ENCODE measurements at places on chromosomes 5 and 9.
A peak's percentile ranks its signal among the peaks of the same experiment; 100 is the strongest.

DNA sequence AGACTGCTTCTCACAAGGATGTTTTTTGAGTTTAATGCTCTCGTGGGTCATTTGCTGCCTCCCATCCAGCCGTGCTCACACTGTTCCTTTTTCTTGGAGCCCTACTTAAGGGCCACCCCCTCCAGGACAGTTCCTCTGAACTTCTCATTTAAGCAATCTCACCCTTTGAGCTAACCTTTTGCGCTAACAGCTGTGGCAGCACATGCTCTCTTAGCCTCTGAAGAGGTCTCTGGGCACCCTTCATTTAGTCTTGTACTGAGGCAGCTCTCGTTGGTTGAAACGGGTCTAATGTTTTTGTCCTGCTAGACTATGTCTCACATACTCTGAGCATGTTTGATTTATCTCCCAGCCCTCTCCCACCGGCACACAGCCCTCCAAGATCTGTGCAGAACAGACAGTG, 11.8 kb downstream of the ALDH1B1 start:
- DNase-seq: no peak

DNA sequence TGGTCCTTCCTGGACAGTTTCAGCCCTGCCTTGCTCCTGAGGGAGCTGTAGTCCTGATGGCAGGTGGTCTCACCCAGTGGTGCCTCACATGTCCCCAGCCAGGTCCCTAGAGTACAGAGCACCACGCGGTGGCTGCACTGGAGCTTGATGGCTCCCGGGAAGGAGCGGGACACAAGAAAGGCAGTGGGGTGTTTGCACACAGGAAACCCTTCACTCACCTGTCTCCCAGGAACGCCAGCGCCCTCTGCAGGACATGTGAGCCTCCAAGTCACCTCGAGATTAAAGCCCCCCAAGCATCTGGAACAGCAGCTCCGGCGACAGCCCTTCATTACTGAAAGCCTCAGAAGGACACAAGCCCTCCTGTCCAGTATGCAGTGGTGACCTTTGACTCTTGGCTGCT, 19.9 kb upstream of the TMEM250 start:
- DNase-seq: peak; percentile 75

DNA sequence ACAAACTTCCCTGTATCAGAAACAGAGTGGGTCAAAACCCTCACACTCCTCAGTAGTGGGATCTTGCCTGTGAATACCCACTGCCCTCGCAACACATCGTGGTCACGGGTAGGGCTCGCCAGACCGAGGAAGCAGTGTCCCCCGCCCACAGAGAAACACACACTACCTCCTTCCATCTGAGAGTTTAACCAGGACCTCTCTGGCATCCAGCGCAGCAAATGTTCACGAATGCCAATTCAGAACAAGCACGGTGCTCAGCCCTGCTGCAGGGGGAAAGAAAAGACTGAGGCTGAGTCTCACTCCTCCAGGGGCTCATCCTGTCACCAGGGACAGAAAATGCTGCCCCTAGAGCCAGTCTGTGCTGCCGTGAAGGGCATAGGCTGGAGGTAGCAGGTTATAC, 42.5 kb upstream of the SYNPO start:
- no peak for DNase-seq

GRCh38 chr5:115840873-115841272, 492 bp downstream of the ATG12 start:
- no peak for DNase-seq

GRCh38 chr5:1951165-1951816, 68.6 kb upstream of the IRX4 start:
- no peak for DNase-seq

DNA sequence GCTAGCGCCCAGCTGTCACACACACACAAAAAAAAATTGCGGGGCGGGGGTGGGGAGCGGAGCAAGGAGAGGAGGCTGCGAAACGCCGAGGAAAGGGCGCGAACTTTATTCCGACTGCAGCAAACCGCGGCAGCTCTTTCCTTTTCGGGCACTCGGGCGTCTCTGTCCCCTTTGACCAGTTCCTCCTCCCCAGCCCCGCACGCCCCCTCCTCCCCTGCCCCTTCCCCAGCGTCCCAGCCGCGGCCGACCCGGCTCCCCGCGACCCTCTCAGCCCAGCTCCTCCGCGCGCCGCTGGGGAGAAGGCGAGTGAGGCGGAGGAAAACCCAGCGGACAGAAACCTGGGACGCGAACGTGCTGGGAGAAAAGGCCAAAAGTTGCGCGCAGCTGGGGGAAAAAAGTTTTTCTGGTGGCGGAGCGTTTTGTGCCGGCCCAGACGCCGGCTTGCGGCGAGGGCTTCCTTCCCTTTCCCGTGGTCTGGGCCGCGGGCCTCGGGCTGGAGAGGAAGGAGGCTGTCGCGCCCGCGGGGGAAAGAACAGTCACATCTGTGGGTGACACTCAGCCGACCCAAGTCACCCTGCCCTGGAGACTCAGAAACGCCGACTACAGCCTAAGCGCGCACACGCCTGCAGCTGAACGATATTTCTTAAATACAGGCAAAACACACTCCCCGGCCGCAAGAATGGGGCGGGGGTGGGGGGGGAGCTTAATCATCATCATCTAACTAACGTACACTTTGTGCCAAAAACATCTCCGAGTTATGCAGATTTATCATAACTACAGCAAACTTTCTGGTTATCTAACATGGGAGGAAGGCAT, 1.1 kb upstream of the BNC2 start:
- no peak for DNase-seq

DNA sequence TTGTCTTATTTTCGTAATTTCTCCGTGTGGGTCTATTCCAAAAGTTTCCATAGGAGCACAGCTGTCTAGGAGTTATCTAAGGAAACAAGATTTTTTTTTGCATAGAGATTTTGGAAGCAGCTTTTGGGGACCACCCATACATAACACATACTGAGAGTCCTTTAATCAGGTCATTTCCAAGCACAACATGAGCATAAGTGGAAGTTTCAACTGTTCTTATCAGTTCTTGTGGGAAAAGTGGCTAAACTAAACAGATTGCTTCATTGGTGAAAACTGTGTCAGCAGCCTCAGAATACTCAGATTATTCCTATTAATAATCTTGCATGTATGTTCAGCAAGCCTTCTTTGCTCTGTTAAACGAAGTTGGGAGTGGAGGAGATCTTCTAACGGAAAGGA, 153.6 kb upstream of the TYRP1 start:
- DNase-seq: no peak

GRCh38 chr5:12095808-12096281, 191.6 kb upstream of the CTNND2 start:
- DNase-seq: no peak

DNA sequence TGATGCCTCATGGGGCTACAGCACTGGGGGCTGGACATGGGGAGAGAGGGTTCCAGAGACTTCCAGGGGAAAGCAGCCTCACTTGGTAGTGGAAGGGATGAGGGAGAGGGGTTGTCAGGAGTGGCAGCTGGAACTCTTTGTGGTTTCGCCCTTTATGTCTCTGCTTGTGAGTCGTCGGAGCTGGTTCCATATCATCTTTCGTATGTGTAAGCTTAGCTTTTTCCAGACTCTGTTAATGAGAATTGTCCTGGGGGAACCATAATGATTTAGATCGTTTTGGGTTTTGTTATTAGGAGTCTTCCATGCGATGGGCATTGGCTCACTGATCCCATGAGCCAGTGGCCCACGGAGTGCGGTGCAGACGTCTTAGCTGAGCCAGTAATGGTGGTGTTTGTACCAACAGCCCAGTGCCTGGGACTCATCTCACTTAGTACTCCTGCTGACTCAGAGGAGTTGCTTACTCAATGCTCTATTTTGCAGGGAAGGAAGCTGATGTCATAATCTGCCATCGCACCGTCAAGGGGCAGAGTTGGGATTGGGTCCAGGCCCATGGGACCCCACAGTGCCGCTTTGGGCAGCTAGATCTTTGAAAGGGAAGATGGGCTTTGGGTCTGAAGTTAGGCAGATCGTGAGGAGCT, 48.5 kb downstream of the NEK6 start:
- no peak for DNase-seq

DNA sequence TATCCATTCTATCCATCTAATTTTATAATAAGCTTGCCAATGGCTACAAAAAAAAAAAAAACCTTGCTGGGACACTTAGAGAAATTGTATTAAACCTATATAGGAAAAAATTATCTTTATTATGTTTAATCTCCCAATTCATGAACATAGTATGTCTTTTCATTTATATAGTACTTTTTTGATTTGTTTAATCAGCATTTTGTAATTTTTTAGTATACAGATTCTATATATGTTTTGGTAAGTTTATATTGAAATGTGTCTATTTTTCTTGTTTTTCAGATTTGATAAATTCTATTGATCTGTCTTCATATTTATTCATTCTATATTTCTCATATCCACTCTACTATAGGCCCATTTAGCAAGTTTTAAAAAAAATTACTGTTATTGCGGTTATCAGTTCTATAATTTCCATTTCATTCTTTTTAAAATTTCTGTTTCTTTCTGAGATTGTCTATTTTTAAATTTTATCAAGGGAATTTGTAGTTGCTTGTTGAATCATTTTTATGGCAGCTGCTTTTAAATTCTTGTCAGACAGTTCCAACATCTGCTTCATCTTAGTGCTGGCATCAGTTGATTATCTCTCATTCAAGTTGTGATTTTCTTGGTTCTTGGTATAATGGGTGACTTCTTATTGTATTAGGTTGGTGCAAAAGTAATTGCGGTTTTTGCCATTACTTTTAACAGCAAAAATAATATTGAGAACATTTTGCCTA, 170.1 kb upstream of the S1PR3 start:
- no peak for DNase-seq
